A549 treated with CORT108297 at 1 μM for 4 hours (cell line): ENCODE measurements at places on chromosomes 5 and 9. TPM values are rescaled to one million over a fixed set of nuclear protein-coding genes. Genes with fewer than 3 reads are reported as not detected.

Gene KCTD16
- total RNA-seq: 0.01 to 0.06 TPM (median 0.05 TPM) in 5 replicates

Gene LRRC26
- 0.61 to 2.2 TPM (median 1.4 TPM) in 5 replicates for total RNA-seq

Gene RPL12
- 2,609 to 2,987 TPM (median 2,755 TPM) in 5 replicates for total RNA-seq

Gene GABRA1
- not detected in 5 replicates for total RNA-seq

Gene TSSK1B
- not detected in 5 replicates for total RNA-seq

Gene REEP2
- 6.5 to 8.1 TPM (median 6.8 TPM) in 5 replicates for total RNA-seq
